ENCODE measurements at places on chromosomes 12 and 14. TPM values are rescaled to one million over a fixed set of nuclear protein-coding genes. Genes with fewer than 3 reads are reported as not detected.

DNA sequence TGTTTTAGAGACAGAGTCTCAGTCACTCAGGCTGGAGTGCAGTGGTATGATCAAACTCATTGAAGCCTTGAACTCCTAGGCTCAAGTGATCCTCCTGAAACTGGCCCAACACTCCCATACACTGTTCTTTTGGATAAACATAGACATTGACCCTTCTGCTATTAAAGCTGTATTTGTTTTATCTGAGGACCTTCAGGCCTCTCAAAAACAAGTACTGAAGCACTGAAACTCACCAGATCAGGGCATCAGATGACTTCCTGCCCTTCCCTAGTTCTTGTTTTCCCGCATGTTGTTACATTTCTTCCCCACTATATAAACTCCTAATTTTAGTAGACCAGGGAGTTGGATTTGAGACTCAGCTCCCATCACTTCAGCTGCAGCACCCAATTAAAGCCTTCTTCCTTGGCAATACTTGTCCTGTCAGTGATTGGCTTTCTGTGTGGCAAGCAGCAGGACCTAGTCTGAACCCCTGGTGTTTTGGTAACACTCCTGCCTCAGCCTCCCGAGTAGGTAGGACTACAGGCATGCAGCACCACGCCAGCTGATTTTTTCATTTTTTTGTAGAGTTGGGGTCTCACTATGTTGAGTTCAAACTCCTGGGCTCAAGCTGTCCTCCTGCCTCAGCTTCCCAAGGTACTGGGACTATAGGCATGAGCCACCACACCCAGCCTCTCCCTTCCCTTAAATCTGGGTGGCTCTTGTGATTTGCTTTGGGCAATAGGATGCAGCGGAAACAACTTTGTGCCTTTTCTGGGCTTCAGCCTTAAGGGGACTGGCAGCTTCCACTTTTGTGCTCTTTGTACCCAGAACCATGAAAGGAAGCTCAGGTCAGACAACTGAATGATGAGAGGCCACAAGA is 12.5 kb upstream of the IFT81 start:
- H3K4me1 ChIP-seq: no peaks in the 10 kb centered on the region
- no peaks in the 10 kb centered on the region for H3K36me3 ChIP-seq
- no peak overlapping the region for H3K4me3 ChIP-seq
- peaks cover 6% of the 10 kb centered on the region for H3K27me3 ChIP-seq
- H3K27ac ChIP-seq: no peak overlapping the region

KRT77 gene
- total RNA-seq: not detected

NKX2-1 gene
- not detected for total RNA-seq

DNA sequence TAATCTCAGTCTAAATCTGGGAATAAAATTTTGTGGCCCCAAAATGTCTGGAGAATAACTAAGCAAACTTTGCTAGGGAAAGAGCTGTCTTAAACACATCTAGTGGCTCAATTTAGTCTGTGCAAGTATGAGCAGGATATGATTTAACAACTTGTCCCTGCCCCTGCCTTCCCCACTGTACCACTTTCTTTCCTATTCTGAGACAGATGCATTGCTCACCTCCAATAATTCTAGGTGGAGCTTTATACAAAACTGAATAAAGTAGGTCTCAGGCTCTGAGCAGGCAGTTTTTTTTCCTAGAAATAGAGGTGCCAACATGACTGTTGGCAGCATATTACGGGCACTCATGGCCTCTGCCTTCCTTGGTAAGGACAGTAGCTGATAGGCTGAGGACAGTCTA is 412.1 kb downstream of the DAD1 start:
- H3K27ac ChIP-seq: no peak overlapping the region
- DNase-seq: no peak
- no peaks in the 10 kb centered on the region for H3K4me1 ChIP-seq
- H3K36me3 ChIP-seq: no peaks in the 10 kb centered on the region
- no peaks in the 10 kb centered on the region for H3K27me3 ChIP-seq
